T-helper 2 cell treated with Interferon-gamma antibody and Interleukin-4, amounts not matched to agents 5 μg/mL and 100 μg/mL, for 36 hours (primary cell): ENCODE measurements at places on chromosomes 3 and 15.

DNA sequence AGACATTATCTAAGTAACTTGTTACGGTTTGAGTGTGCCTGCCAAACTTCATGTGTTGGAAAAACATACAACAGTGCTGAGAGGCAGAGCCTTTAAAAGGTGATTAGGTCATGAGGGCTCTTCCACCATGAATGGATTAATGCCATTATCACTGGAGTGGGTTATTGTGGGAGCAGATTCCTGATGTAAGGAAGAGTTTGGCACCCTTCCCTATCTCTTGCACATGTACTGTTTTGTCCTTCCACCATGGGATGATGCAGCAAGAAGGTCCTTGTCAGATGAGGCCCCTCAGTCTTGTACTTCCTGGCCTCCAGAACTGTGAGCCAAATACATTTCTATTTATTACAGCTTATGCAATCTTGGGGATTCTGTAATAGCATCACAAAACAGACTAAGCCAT, 413.9 kb downstream of the EPHA3 start:
- no peaks in the 10 kb centered on the region for H3K36me3 ChIP-seq
- no peak for DNase-seq
- H3K4me3 ChIP-seq: no peak overlapping the region
- H3K27ac ChIP-seq: no peak overlapping the region
- H3K4me1 ChIP-seq: no peaks in the 10 kb centered on the region
- H3K27me3 ChIP-seq: no peaks in the 10 kb centered on the region

DNA sequence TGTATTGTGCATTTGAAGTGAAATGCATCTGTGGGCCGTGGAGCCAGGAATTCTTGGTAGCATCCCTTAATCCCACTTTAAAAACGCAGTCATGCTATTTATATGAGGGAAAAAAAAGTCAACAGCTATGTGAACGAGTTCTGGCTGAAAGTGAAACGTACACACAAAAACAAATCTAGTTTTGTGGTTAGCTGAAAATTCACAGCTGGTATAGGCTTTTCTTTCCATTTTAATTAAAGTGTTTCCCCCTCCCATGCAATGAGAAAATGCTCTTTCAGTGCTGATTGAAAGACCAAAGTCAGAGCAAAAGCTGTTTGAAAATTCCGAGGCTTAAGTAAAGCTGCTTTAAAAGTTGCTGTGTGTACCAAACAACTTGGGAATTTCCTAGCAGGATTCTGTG, 297.4 kb downstream of the PLCL2 start:
- DNase-seq: no peak
- H3K4me3 ChIP-seq: peak overlapping the region; percentile 46
- H3K4me1 ChIP-seq: peaks cover 23% of the 10 kb centered on the region
- peaks cover 25% of the 10 kb centered on the region for H3K36me3 ChIP-seq
- no peaks in the 10 kb centered on the region for H3K27me3 ChIP-seq

GRCh38 chr3:31132132-31132769, 237.8 kb upstream of the GADL1 start:
- H3K36me3 ChIP-seq: no peaks in the 10 kb centered on the region
- no peak overlapping the region for H3K4me3 ChIP-seq
- no peak for DNase-seq
- H3K4me1 ChIP-seq: no peaks in the 10 kb centered on the region

- peaks cover 26% of the 10 kb centered on the region for H3K36me3 ChIP-seq
- no peak for DNase-seq
- no peak overlapping the region for H3K27ac ChIP-seq
- no peaks in the 10 kb centered on the region for H3K27me3 ChIP-seq
Measured at GRCh38 chr3:16905704-16906103, 20.9 kb downstream of the PLCL2 start.

DNA sequence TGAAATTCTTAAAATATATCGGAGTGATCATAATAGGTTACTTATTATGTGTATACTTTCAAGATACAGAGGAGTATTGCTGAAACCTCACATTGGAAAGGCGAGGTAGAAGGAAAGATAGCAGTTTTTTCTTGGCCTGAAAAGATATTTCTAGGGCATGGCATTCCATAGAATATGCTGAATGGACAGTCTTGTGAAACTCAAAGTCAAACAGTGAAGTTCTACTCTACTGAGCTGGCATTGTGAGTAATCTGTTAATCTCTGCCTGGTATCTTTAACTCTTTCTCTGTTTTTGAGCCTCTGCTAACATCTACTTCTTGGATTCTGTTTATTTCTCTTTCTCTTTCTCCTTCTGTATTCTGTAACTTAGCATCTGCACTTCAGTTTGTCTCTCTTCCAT, 176.3 kb upstream of the ZBTB20 start:
- no peaks in the 10 kb centered on the region for H3K27me3 ChIP-seq
- H3K27ac ChIP-seq: no peak overlapping the region
- H3K4me1 ChIP-seq: no peaks in the 10 kb centered on the region
- no peak for DNase-seq
- no peaks in the 10 kb centered on the region for H3K36me3 ChIP-seq
- H3K4me3 ChIP-seq: no peak overlapping the region
